ENCODE measurements at places on chromosomes 4 and X.

GRCh38 chr4:173128199-173128890 lies 40.3 kb upstream of the GALNT7 start:
- no peak for DNase-seq

- DNase-seq = no peak
Observed at GRCh38 chr4:4689694-4690440, 148.0 kb upstream of the STX18 start.

- DNase-seq = no peak
Observed at GRCh38 chrX:23766650-23767551, 16.1 kb upstream of the SAT1 start.

- peak; percentile 87 for DNase-seq
Observed at GRCh38 chr4:2266181-2266580, 4.3 kb upstream of the MXD4 start.

DNA sequence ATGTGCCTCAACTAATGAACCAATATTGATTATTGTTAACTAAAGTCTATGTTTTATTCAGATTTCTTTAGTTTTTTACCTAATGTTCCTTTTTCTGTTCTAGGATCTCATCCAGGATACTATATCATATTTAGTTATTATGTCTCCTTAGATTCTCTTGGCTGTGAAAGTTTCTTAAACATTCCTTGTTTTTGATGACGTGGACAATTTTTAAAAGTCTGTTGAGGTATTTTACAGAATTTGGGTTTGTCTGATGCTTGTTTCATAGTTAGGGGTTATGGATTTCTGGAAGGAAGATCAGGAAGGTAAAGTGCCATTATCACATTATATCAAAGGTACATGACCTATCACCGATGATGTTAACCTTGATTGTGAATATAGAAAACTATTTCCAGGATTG lies 18.2 kb upstream of the MCTS1 start:
- no peak for DNase-seq

- DNase-seq = peak; percentile 43
Observed at GRCh38 chr4:56861360-56861759, 39.9 kb upstream of the SPINK2 start.

GRCh38 chr4:119543779-119544178 lies 84.8 kb downstream of the PDE5A start:
- DNase-seq = peak; percentile 13

GRCh38 chr4:95524729-95525128 lies 24.0 kb downstream of the UNC5C start:
- no peak for DNase-seq

DNA sequence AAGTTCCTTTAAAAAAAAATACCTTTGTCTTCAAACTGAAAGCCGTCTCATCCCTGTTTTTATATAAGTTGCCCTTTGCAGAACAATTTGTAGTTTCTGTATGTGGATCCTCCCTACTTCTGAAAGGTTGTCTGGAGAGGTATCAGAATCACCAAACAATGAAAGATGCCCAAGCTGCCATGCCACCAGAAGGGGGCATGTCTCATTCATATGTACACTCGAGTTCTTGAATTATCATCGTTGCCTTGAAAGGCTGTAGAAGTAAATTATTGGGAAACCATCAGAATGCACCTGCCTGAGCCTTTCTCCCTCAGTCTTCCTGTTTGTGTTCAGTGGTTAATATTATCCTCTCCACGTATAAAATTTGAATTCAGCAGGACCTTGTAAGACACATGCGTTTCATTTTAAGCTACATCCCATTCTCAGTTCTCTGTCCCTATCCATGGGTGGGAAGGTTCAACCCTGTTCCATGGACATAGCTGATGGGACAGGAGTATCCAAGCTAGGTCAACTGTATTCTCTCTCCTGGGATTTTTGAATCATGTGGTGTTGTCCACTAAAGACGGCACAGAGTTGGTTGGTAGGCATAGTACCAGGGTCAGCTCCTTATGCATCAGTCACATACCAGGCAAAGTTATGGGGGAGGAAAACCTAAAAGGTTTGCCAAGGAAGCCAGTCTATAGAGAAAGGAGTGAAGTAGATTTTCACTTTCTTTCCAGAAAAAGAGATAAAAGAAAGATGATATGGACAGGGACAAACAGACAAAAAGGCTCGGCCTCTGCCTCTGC lies 24.0 kb downstream of the GALNT7 start:
- DNase-seq = no peak

GRCh38 chrX:108306086-108306485 lies 132.1 kb downstream of the COL4A6 start:
- no peak for DNase-seq

DNA sequence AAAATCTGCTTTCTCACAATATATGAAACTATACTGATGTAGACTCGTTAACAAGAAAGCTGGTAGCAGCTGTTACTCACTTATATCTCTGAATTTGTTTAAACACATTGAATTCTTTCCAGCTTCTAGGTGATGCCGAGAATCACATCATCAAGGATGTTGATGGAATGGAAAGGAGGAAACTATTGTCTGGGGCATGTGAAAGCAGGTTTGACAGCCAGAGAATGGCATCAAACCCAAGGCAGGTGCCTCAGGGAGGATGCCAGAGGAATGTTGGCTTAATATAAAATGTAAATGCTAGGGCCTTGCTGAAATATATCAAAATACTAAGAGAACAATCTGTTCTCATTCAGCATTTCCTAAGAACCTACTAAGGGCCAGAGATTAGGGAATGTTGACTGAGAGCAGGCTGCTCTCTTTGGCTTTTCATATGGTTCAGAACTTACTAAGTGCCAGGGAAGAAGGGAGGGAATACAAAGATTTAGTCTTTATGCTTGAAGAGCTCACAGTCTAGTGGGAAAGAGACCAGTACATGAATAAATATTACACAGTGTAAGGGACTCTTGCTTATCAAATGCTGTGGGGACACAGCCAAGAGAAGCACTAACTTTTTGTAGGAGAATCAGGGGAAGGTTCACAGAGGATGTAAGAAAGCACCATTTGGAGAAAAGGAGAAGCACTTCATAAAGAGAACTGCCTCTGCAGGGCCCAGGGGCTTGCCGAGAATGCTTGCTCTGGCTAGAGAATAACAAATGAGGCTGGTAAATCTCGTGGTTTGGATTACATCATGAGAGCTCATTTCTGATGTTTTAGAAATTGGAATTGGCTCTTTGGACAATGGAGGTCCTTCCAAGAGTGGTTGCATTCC lies 14.7 kb downstream of the SLIT2 start:
- DNase-seq = no peak

GRCh38 chr4:69743476-69744156 lies 16.8 kb downstream of the SULT1B1 start:
- DNase-seq = no peak

GRCh38 chr4:150862829-150863228 lies 152.3 kb downstream of the LRBA start:
- DNase-seq = no peak

DNA sequence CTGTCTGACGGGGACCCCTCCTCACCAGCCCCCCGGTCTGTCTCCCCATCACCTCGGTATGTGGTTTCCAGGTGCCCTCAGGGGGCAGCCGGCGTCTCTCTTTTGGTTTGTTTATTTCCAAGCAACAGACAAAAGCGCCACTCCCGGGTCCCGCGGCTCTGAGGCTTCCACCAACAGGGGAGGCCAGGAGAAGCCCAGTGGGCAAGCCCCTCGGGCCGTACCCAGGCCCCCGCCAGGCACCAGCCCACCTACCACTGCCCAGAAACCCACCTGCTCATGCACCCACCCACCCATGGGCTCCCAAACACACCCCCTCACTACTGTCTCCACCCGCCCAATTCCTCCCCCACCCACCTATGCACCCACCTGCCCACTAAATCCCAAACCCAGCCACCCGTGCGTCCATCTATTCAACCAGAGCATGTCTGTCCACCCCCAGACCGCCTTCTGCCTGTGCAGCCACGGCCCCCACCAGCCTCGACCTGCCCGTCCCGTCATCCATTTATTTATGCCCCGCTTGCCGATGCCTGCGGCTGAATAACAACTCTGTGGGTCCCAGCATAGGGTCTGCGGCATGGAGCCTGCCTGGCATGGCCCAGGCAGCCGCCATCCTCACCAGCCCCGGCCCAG lies 129.8 kb downstream of the FAM53A start:
- DNase-seq = no peak

DNA sequence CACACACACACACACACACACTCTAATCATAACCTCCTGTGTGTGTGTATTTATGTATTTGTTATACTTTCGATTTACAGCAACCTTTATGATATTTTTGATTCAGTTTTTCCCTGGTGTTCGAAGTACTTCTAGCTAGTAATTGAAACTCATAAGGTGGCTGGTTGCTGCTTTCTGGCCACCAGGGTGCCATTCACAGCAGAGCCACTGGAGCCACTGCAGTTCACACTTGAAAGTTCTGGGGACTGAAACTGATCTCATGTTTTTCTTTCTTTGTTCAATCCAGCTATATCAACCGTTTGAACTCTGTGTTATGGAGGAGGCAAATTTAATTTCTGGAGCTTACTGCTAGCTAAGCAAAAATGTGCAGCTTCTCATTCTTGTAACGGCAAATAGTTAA lies 419.4 kb downstream of the ADGRL3 start:
- no peak for DNase-seq

- DNase-seq = peak; percentile 28
Observed at GRCh38 chr4:88211473-88212252, 53.2 kb upstream of the ABCG2 start.

DNA sequence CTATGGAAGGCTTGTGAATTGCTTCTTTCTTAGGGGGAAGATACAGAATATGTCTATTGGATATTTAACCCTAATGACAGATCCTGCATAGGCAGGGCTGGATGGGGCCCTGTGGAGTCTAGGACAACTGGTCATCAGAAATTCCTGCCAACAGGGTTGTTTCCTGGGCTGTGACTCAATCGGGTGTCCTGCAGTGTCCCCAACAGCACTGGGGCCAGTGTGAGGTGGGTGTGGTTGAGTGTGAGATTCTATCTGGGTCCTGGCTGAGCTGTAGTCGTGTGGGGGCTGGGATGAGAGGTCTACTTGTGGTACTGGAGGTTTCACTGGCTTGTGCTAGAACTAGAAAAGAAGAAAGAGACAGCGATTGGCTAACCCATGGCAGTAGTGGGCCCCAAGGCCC lies 87.3 kb upstream of the WDR1 start:
- DNase-seq = no peak

- DNase-seq = no peak
Observed at GRCh38 chr4:128582427-128582870, 227.1 kb upstream of the JADE1 start.

GRCh38 chr4:173685165-173685830 lies 155.3 kb upstream of the HAND2 start:
- no peak for DNase-seq

GRCh38 chr4:52368895-52369294 lies 290.2 kb downstream of the USP46 start:
- DNase-seq = no peak

DNA sequence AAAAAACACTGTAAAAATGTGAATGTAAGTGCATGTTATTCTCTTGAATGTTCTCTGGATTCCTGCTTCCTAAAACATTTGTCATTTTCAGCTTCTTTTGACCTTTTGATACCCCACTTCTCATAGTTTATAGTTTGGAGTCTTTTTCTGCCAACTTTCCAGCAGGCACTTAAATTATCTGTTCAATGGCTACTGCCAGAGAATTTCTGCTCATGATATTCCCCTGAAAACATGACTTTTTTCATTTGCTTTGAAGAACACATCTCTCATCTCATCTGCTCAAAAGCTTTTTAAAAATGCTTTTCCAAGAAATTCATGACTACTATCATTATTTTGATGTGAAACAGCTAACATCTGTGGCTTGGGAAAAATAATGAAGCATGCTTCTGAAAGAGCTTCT lies 269.7 kb upstream of the PCDH7 start:
- DNase-seq = no peak

- DNase-seq = peak; percentile 30
Observed at GRCh38 chr4:73859614-73860088, 6.6 kb downstream of the PF4V1 start.

- no peak for DNase-seq
Observed at GRCh38 chr4:172777729-172778431, 390.7 kb upstream of the GALNT7 start.

- peak; percentile 77 for DNase-seq
Observed at GRCh38 chr4:41212616-41213203, 1.6 kb downstream of the APBB2 start.

DNA sequence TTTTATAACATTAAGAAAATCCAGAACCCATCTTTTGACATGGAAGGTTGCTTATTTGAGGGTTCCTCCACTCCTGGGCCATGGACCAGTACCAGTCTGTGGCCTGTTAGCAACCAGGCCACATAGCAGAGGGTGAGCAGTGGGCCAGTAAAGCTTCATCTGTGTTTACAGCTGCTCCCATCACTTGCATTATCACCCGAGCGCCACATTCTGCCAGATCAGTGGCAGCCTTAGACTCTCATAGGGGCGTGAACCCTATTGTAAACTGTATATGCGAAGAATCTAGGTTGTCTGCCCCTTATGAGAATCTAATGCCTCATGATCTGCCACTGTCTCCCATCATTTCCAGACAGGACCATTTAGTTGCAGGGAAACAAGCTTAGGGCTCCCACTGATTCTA lies 58.6 kb downstream of the NDST4 start:
- DNase-seq = no peak

- DNase-seq = no peak
Observed at GRCh38 chrX:48996969-48997368, 5.1 kb downstream of the GRIPAP1 start.

GRCh38 chr4:139416073-139416673 lies 37.7 kb upstream of the RAB33B start:
- peak; percentile 22 for DNase-seq

DNA sequence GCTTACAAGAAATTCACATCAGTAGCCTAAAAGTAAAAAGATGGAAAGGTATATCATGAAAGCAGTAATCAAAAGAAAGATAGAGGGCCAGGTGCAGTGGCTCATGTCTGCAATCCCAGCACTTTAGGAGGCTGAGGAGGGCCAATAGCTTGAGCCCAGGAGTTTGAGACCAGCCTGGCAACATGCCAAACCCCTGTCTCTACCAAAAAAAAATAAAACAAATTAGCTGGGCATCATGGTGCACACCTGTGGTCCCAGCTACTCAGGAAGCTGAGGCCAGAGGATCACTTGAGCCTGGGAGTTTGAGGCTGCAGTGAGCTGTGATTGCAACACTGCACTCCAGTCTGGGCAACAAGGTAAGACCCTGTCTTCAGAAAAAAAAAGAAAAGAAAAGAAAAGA lies 55.5 kb downstream of the GSPT2 start:
- DNase-seq = no peak

DNA sequence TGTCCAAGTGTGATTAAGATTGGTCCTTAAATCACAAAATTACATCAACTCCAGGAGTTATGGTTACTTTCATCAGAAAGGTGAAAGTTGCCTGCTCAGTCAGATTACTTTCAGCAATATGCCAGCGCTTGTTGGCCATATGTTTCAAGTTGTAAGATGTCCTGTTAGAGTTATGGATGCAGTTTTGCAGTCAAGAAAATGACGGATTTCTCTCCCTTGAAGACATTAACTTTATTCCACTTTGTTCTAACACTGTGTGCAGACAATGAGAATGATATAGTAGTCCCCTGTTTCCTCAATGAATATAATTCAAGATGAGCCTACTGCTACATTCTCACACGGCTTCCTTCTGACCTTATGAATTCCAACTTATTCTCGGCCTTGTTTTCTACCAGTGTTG lies 295.0 kb upstream of the ADGRL3 start:
- DNase-seq = no peak

Data from foreskin fibroblast (primary cell).